Activated CD4-positive, alpha-beta T cell treated with anti-CD3 and anti-CD28 coated beads for 1 hour (primary cell): ENCODE measurements at places on chromosomes 13 and 19.

DNA sequence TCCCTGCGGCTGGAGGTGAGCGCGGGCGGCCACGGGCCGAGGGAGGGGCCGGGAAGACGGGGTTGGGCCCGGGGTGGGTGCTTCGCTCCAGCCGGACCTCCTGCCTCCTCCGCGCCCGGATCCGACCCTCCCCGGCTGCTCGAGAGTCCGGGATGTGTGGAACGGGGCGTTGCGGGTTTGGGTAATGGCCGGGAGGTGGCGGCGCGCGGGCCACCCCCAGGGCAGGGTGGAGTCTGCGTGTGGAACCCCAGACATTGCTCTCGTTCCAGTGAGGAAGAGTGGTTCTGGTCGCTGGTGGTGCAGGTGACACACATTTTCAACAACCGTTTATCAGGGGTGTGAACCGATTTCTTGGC lies 38.8 kb downstream of the ARHGEF7 start:
- no peak for DNase-seq

GRCh38 chr19:35514282-35514809 lies 897 bp upstream of the DMKN start:
- DNase-seq: no peak

GRCh38 chr13:67147342-67148133 lies 82.6 kb downstream of the PCDH9 start:
- no peak for DNase-seq

- DNase-seq: no peak
Observed at GRCh38 chr13:36919171-36919832, 736 bp downstream of the SMAD9 start.

DNA sequence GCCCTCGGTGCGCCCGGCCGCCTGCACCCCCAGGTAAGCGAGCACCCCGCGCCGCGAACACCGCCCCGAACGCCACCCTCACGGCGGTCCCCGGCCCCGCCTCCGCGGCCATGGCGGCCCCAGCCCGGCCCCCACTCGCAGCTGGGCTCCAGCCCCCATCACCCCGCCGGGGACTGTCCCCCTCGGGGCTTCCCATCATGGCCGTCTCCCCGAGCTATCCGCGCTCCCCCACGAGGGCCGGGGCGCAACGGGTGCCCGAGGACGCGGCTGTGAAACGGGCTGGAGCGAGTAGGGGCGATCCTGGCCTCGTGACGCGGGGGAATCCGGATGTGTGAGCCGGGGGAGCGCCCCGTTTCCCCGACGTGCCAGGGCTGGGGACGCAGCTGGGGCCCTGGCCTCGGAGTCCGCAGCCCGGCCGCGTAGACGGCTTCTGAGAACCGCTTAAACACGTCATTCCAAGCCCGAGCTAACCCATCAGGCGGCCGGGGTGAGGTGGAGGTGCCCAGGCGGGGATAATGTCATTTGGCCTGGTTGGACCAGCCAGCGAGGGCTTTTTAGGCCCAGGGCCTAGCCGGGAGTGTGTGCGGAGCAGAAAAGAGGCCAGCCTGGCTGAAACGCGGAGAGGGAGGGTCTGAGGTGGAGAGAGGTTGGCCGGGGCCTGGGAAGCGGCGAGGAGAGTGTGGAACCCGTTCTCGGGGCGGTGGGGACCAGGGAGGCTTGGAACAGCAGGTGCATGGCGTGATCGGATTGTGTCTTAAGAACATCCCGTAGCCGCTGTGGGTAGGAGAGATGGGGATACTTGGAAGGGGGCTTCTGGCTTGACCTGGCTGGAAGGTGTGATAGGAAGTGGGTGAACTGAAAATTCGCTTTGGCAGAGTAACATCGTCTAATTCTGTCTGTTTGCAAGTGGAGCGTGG lies 550 bp downstream of the CERS4 start:
- peak; percentile 63 for DNase-seq

GRCh38 chr13:57558051-57558467 lies 73.5 kb upstream of the PCDH17 start:
- DNase-seq: no peak

GRCh38 chr13:22092791-22093560 lies 422.1 kb downstream of the FGF9 start:
- no peak for DNase-seq
